ENCODE measurements at places on chromosomes 4 and X.

GRCh38 chr4:7202411-7202810 is 10.1 kb downstream of the SORCS2 start:
- DNase-seq: no peak

DNA sequence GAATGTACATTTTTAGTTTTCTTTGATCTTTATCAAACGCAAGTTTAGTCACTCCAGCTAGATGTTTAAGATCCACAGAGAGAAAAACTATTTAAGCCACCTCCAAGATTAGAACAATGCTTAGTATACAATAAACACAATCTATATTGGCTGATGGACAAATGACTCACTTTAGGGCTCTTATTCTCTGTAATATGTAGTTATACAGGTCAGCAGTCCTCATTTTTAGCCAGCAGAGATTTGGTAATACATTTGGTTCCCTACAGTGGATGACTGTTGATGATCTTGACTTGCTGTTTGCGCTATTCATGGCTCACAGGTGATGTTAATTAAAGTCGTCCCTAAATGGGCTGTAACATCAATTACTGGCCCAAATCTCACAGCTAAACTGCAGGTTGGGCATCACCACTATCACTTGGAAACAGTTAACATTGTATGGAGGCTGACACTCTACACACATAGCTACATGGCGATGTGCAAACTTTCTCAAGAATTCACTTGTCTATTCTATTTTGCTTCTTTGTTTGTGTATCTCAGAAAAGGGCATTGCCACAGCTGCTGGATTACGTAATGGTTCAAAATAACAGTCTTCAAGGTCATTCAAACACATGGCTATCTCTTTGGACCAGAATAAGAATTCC is 11.8 kb upstream of the DTHD1 start:
- no peak for DNase-seq

- DNase-seq: no peak
Observed at GRCh38 chr4:3801931-3802550, 35.9 kb downstream of the ADRA2C start.

DNA sequence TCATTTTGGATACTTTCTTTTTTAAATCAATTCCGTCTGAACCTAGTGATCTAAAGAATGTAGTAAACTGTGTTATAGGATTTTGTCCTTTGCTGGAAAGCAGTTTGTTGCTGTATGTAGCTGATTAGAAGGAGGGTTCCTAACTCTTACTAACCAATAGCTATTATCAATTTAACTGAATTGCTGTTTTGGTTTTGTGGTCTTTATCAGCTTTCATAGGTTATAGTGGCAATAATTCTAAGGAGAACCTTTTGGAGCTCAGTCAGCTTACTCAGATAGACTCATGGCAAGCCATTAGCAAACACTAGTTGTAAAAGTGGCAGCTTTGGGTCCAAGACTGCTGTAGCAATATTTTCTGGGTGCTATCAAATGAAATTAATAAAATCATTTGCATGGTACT is 29.6 kb downstream of the SH3BGRL start:
- no peak for DNase-seq

GRCh38 chr4:139833151-139833910 is 167.7 kb downstream of the MGST2 start:
- no peak for DNase-seq

- DNase-seq: no peak
Observed at GRCh38 chr4:172858731-172859230, 309.8 kb upstream of the GALNT7 start.

DNA sequence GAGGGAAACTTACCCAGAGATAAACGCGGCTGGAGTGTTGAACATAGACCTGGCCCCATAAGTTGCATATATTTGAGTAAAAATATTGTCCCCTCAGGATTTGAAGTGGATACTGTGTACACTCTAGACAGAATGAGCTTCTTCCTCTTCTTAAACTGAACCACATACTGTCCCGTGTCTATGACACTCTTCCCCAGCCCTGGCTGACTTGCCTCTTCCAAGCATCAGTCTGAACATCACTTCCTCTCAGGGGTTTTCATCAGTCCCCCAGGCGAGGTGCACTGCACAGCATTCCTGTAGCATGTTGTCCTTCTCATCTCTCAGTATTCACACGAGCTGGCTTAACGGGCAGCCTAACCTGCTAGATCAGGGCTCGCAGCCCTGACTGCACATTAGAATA is 80.5 kb upstream of the TMEM150C start:
- no peak for DNase-seq

DNA sequence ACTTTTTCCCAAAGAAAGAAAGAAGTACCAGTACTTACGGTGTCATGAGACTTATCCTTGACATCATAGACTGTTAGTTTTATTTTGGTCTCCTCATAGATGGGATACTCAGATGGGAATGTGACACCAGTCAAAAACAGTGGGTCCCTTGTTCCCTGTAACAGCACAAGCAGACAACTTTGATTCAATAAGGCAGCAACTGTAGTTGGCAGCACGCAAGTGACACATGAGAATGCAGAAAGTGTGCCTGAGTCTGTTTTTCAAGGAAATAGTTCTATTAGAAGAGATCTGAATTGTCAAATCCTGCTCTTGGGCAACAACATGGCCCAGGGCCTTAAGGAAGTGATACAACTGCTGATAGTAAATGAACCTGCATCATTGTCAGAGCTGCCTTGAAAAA is 443.2 kb downstream of the INPP4B start:
- no peak for DNase-seq

- no peak for DNase-seq
Observed at GRCh38 chr4:105126311-105127169, 20.1 kb upstream of the TET2 start.

GRCh38 chr4:498328-498904 is 540 bp downstream of the ZNF721 start:
- DNase-seq: no peak

DNA sequence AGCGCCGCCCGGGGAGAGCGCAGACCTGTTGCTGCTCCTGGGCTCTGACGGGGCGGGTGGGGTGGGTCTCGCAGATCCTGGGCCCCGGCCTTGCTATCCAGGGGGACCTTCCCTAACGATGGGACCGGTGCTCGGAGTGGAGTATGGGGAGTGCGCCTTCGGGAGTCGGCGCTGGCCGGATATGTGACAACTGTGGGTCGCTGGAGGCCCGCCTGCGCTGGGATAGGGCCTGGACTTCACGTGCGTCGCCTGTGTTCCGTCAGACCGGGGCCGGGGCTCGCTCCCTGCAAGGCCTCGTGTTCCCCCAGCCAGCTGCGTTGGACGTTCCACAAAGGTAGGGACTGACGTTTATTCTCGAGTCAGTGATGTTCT is 1.3 kb downstream of the TBL1X start:
- no peak for DNase-seq

Measured in activated CD8-positive, alpha-beta memory T cell treated with anti-CD3 and anti-CD28 coated beads for 1 hour (primary cell).